Mucosa of descending colon (tissue), 3 donors: ENCODE measurements at places on chromosomes 2 and 18.

DNA sequence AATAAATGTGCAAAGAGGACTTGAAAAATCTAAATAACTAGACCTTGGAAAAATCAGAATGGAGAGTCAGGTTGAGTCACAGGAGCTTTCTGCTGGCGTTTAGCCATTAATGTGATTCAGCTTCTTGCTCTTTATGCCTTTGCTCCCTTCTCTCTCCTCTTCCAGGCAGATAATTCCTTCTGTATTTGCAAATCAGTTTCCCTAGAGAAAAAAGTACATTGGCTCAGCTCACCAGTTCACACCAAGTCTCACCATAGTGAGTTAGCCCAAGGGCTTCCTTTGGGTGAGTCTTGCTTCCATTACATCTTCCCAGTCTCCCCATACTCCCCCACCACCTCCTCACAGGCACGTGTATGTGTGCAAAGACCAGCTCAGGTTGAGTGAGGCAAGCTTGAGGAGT lies 73.6 kb downstream of the CYBRD1 start:
- no peak for DNase-seq

- peak; percentile 47 for DNase-seq
These were observed 25.7 kb downstream of the FBXO48 start for GRCh38 chr2:68441179-68441993.

GRCh38 chr2:137838255-137839092 lies 125.8 kb upstream of the HNMT start:
- DNase-seq: no peak

DNA sequence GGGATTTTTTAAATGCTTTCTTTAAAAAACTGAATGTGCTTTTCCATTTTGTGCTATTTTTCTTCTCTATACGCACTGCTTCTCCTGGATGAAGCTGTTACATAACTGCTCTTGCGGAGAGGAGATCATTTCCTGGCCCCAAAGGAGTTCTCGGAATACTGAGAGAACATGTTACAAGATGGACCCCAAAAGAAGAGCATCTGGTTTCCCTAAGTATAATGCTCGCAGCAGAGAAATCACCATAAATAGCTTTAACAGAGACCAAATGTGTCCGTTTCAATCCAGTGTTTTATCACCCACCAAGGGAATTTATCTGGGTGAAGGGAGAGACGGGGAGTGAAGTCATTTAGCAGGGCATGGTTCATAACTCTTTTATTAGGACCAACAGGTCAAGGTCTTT lies 80.1 kb downstream of the RBM43 start:
- no peak for DNase-seq

GRCh38 chr2:73032702-73033097 lies 38.8 kb downstream of the SFXN5 start:
- DNase-seq: no peak

DNA sequence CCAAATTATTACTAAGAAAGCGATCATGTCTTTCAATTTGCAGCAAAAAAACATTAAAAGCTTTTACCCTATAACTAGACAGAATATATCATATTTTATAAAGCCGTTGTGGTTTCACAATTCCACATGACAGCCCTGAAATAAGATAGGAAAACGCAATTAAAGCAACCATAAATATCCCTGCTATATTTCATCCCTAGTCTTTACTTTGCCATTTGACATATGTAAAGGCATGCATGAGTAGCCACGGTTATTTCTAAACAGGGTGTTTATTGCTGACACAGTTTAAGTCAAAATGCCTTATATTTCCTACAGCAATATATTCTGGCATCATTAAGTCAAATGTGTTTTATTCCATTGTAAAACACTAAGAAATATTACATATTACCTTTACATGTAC lies 239.9 kb downstream of the DSEL start:
- DNase-seq: no peak

GRCh38 chr2:217755027-217755745 lies 247.6 kb downstream of the TNS1 start:
- DNase-seq: no peak

DNA sequence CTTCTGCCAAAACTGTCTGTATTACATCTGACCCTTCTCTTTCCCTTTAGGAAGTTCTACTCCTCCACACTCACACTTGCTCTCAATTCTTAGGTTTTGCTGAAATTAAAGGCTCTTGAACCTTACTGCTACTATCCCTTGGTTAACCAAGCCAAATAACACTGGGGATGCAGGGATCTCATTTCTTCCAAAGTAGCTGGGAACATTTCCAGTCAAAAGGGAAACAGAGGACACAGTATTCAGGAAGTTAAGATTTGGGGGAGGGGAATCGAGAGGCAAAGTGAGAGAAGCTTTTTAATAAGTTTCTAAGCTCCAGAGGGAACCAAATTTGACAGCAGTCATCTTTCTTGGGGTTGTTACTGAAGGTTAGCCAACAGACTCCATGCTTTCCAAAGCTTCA lies 6.2 kb downstream of the SEPTIN2 start:
- no peak for DNase-seq

- no peak for DNase-seq
These were observed 154.5 kb upstream of the NDUFV2 start for GRCh38 chr18:8948011-8948410.

- no peak for DNase-seq
These were observed 64.5 kb downstream of the TTC32 start for GRCh38 chr2:19837235-19837766.

DNA sequence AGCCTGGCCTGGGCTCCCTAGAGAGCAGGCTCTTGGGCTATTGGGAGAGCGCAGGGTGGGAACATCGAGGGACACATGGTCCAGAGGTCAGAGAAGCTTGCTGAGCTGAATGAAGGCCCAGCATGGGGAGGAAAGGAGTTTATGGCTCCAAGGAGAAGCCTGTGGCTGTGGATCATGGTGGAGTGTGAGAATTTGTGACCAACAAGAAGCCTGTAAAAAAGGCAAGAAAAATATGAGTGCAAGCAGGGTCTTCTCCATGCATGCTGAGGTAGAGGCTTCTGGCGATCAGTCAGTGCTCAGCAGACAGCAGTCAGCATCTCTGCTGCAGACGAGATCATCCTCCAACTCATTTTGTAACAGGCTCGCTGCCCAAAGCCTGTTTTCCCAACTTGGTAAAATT lies 1.3 kb upstream of the SCYGR3 start:
- DNase-seq: no peak

GRCh38 chr2:239164335-239164871 lies 236.4 kb downstream of the HDAC4 start:
- peak; percentile 34 for DNase-seq

- no peak for DNase-seq
These were observed 1793.4 kb downstream of the SUCLG1 start for GRCh38 chr2:82665691-82666090.

DNA sequence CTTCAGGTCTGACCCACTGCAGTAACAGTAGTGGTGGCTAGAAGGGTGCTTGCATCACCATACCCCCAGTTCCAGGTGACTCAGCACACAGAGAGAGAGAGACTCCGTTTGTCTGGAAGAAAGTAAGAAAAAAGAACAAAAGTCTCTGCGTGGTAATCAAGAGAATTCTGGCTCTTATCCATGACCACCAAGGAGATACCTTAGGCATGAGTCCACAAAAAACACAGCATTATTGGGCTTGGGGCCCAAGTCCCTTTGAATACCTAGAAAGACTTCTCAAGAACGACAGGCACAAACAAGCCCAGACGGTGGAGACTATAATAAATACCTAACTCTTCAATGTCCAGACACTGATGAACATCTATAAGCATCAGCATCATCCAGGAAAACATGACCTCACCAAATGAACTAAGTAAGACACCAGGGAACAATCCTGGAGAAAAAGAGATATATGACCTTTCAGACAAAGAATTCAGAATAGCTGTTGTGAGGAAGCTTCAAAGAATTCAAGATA lies 21.7 kb upstream of the BAZ2B start:
- no peak for DNase-seq
